ENCODE measurements at places on chromosomes 2 and 18. TPM values are rescaled to one million over a fixed set of nuclear protein-coding genes. Genes with fewer than 3 reads are reported as not detected.

Gene PIEZO2
- total RNA-seq: 2.1 TPM

Gene LANCL1
- total RNA-seq: 20.7 TPM

Gene BOLA3
- 15.1 TPM for total RNA-seq

Gene FEV
- total RNA-seq: not detected

Gene NAB1
- 20.5 TPM for total RNA-seq

Gene GALNT13
- total RNA-seq: 0.25 TPM

Gene EMX1
- not detected for total RNA-seq

Gene DSG1
- total RNA-seq: not detected

Gene CIB4
- total RNA-seq: not detected

Gene GNLY
- total RNA-seq: not detected

Gene SIX3
- not detected for total RNA-seq

Gene UGT1A7
- total RNA-seq: not detected

Gene DNER
- 0.12 TPM for total RNA-seq

Gene MYO5B
- total RNA-seq: 0.25 TPM

Gene TEX44
- total RNA-seq: not detected

Gene ASXL3
- total RNA-seq: not detected

Gene REG1B
- total RNA-seq: not detected

Gene CTAGE1
- total RNA-seq: not detected

Gene SLC4A5
- 1.7 TPM for total RNA-seq

Gene FRZB
- not detected for total RNA-seq

Gene CXCR4
- total RNA-seq: 3.2 TPM

Gene GLI2
- 4.6 TPM for total RNA-seq

Gene VWC2L
- not detected for total RNA-seq

Gene TTC32
- 4.2 TPM for total RNA-seq

Gene OR6B2
- total RNA-seq: not detected

Gene SCN1A
- not detected for total RNA-seq

Gene METAP1D
- total RNA-seq: 5.5 TPM
